ENCODE measurements at places on chromosomes 3 and 15.

DNA sequence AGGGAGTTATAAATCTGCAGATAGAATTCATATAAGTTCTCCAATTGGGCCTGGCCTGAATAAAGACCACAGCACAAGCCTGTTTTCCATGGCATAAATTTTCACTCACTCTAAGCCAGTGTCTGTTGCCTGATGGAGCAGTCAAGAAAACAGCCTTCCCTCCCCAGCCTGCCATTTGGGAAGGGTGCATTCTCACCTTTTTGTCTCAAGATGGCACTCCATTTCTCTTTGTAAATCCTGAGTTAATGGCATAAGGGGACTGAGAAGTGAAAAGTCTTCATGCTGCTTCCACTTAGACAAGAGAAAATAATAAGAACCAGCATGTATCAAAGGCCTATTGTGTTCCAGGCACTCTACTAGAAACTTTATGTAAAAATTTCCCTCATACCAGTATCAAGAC lies 115.6 kb upstream of the MANF start:
- no peak for DNase-seq

- no peak for DNase-seq
Observed at GRCh38 chr15:81747482-81747881, 298.3 kb downstream of the MEX3B start.

DNA sequence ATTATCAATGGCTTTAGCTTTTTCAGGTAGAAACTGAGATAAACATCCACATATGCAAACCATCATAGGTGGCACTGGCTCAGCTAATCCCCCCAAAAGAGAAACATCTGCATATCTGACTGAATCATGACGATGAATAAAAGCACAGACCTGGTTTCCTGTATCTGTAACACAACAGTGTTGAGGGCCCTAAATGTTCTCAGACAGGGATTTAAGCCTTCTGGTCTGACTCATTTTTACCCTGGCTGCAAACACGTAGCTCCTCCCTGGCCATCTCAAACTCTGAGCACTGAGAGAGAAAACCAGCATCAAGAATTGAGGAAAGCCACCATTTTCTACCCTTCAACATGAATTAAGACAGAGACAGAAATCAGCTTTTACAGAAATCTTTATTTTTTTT lies 35.2 kb downstream of the GLB1 start:
- DNase-seq: no peak

DNA sequence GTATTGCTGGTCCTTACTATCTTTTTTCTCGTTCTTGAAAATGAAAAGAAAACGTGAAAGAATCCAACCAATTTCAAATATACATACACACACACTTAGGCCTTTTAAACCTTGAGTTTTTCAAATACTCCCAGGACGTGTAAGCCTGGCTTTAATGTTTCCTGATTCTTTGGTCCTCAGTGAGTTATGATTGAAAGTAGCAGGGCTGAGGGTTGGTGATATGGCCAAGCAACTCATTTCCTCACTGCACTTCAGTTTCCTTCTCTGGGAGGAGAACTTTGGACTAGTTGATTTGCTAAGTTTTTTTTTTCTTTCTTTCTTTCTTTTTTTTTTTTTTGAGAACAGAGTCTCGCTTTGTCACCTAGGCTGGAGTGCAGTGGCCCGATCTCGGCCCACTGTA lies 34.6 kb downstream of the CHD2 start:
- no peak for DNase-seq

DNA sequence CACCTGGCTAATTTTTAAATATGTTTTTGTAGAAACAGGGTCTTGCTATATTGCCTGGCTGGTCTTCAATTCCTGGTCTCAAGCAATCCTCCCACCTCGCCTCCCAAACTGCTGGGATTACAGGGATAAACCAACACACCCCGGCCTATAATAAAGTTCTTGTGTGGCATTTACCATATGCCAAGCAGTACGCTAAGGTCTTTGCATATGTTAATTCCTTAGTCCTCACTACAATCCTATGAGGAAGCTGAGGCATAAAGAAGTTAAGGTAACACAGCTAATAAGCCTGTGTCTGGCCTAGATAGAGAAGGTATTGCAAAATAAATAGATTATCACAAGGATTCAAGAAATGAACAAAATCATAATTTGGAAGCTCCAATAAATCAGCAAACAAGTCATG lies 17.6 kb upstream of the SLC4A7 start:
- no peak for DNase-seq

Data from T follicular helper cell (primary cell).